ENCODE measurements at places on chromosomes 1 and 21.

- no peak for DNase-seq
These were observed 12.7 kb downstream of the PRRX1 start for GRCh38 chr1:170676628-170677027.

DNA sequence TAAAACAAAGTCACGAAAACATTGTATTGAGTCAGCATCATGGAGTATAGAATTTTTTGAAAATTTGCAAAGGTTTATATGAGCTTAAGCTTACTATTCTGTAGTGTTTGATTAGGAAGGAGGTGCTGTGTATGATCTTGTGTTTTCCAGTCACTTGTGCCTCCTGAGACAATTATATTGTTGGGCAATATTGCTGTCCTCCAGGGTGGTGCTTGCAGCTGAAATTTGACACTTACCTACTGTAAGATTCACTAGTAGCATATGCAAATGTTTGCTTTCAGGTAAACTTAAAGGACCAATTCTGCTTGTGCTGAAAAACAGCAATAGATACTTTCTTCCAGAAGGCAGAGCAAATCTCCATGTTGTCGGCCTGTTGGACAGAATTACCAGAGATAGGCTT, 268.0 kb downstream of the TGFB2 start:
- no peak for DNase-seq

- no peak for DNase-seq
These were observed 125.1 kb upstream of the KCND3 start for GRCh38 chr1:112114540-112114939.

GRCh38 chr1:162385280-162385623, 3.7 kb downstream of the C1orf226 start:
- no peak for DNase-seq

GRCh38 chr1:203985676-203986075, 87.2 kb upstream of the SOX13 start:
- DNase-seq, result no peak

DNA sequence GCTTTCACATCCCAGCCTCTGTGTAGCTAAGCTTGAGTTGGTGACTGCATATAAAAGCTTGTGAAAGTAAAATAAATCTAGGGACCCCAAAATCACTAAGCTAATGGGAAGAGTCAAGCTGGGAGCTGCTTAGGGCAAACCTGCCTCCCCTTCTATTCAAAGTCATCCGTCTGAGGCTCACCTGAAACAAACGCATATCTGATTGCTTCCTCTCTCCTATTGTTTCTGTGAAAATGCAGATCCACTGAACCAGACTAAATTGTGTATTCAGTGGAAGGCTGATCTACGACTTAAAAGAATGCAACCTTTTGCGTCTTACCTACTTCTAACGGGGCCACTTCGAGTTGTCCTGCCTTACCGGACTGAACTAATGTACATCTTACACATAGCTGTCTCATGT, 70.3 kb downstream of the LTN1 start:
- no peak for DNase-seq

GRCh38 chr1:31095985-31096384, 30.5 kb upstream of the PUM1 start:
- DNase-seq, result no peak

DNA sequence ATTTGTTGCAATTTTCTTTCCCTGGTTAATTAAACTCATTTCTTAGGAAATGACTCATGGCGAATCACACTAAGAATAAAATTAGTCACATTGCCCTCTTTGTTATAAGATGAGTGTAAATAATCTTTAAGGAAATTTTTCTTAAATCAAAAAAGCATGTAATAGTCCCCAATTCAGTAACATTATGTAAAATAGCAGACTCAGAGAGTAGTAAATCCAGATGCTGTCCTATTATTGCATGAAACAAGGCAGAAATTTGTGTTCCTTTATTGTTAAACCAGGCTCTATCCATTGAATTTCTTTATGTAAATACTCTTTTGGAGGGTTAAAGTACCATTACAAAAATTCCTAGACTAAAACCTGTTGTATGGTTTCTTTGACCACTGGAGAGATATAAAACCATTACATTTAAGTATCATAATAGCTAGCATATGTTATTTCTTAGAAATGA, 154.5 kb upstream of the C1orf87 start:
- no peak for DNase-seq

All from hematopoietic multipotent progenitor cell treated with erythropoietin and hydrocortisone succinate and interleukin-3 and kit ligand, for 17 days (in vitro differentiated cells).